Fibroblast of skin of scalp (primary cell): ENCODE measurements at places on chromosomes 7 and 10.

GRCh38 chr7:16028103-16028502, 341.6 kb upstream of the MEOX2 start:
- peak; percentile 75 for DNase-seq

- DNase-seq, result peak; percentile 55
These were observed 505 bp downstream of the HNRNPA2B1 start for GRCh38 chr7:26200038-26200443.

DNA sequence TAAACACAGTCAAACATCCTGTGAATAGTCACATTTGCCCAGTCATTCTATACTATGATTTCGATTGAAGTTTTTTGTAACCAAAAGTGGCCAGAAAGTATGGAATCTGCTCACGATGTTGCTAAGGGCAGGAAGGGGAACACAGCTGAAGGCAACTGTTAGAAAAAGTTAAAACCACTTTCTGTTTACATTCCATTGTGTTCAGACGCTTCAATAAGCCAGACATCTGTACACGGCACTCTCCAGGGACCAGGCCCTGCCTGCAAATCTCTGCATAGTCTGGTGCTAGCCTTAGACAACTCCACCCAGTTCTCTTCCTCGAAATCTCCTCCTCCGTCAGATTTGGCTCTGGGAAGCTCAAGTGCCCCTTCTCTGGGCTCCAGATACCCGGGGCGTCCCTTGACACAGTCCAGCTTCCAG, 17.1 kb upstream of the TMEM120A start:
- peak; percentile 82 for DNase-seq

GRCh38 chr10:130543794-130544193, 407.6 kb downstream of the GLRX3 start:
- DNase-seq, result no peak

- peak; percentile 14 for DNase-seq
These were observed 140.9 kb downstream of the BTAF1 start for GRCh38 chr10:92064506-92064905.

DNA sequence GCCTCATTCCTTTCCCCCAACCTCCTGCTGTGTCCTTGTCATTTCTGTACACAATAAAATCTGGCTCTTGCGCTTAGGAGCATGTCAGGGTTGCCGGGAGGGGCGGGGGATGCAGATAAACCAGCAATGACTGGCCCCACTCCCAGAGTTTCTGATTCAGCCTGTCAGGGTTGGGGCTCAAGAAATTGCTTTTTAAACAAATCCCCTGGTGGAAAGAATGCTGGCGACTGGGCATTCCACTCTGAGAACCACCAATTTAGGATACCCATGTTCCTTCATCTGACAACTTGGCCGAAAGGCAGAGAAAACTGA, 376.4 kb downstream of the TCERG1L start:
- DNase-seq, result peak; percentile 50

GRCh38 chr7:57821438-57822382, 371.7 kb downstream of the ZNF716 start:
- DNase-seq, result no peak

- DNase-seq, result peak; percentile 13
These were observed 1016.4 kb upstream of the SORCS1 start for GRCh38 chr10:108180878-108181277.

GRCh38 chr7:114589436-114589835, 174.8 kb downstream of the FOXP2 start:
- no peak for DNase-seq

DNA sequence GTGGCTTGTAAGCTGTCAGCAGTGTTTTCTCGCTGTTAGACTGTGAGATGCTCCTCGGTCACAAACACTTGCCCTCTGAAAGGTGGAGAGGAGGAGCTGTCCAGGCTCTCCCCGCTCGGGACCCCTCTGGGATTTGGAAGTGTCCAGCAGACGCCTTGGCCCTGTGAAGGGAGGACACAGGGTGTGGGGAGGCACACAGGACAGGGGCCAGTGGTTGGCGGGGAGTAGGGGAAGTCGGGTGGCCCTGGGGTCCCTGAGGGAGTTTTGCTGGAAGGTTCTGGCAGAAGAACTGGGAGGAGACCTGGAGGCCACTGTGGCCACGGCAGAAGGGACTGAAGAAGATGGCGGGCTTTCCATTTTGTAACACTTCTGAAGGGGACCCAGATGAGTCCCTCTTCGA, 47.2 kb upstream of the DPYSL4 start:
- DNase-seq, result no peak

- DNase-seq, result no peak
These were observed 232.4 kb downstream of the ELMO1 start for GRCh38 chr7:37216156-37216852.

DNA sequence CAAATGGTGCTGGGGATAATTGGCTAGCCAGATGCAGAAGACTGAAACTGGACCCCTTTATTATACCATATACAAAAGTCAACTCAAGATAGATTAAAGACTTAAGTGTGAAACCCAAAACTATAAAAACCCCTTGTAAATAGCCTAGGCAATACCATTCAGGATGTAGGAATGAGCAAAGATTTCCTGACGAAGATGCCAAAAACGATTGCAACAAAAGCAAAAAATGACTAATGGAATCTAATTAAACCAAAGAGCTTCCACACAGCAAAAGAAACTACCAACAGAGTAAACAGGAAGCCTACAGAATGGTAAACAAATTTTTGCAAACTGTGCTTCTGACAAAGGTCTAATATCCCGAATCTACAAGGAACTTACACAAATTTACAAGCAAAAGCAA, 30.9 kb upstream of the PLXDC2 start:
- DNase-seq, result no peak

DNA sequence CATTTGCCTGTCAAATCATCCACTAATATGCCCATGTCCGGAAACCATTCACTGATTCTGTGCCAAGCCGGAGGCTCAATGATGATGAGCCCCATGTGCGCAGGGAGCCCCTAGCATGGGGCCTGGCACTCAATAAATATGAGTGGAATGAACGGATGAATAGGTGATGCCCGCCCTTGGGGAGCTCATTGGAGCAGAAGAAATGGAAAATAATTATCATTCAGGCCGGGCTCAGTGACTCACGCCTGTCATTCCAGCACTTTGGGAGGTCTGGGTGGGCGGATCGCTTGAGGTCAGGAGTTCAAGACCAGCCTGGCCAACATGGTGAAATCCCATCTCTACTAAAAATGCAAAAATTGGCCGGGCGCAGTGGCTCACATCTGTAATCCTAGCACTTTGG, 11.0 kb downstream of the RHBDD2 start:
- DNase-seq, result peak; percentile 57

GRCh38 chr7:29236071-29236580, 41.6 kb downstream of the CHN2 start:
- no peak for DNase-seq

DNA sequence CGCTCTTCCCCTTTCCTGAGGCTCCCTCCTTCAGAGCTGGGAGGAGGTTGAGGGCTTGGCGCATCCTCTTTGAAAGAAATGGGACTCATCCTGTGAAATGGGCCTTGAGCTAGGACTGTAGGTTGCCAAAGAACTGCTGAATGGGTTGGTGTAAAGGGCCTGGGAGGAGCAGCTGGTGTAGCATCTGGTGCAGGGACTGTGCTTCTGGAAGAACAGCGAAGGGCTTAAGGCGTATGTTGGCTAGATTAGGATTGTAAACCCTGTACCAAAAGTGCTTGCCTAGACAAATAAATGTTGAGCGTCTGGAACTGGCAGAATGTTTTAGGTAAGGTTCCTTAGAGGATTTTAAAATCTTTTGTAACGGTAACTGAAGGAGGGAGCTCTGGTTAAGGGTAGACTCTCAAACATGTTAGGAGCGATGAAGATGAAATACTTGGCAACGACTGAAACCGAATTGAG, 563 bp downstream of the STAM start:
- no peak for DNase-seq

- no peak for DNase-seq
These were observed 58.2 kb upstream of the DGKB start for GRCh38 chr7:14960721-14961120.

- DNase-seq, result peak; percentile 93
These were observed 8.4 kb downstream of the ETV1 start for GRCh38 chr7:13981070-13981469.

- DNase-seq, result no peak
These were observed 64.8 kb downstream of the ABLIM1 start for GRCh38 chr10:114593240-114593792.

GRCh38 chr7:104980440-104980839, 33.6 kb upstream of the KMT2E start:
- no peak for DNase-seq

- peak; percentile 99 for DNase-seq
These were observed 8.5 kb upstream of the METTL27 start for GRCh38 chr7:73850781-73851207.

DNA sequence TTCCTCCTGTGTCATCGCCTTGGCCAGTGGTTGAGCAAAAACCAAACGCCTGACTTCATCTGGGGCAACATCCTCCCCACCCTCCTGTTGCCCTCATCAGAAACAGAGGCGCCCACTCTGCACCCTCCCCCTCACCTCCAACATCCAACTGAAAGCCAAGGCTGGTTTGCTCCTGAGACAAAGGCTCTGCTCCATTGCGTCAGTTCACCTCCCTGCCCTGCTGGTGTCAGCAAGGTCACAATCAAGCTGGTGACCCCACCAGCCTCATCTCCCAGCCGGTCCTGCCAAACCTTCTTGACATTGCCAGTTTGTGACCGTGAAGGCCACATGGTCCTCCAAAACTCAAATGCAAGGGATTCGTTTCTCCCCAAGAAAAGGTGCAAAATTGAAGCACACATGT, 131.7 kb upstream of the ADAM12 start:
- DNase-seq, result no peak

DNA sequence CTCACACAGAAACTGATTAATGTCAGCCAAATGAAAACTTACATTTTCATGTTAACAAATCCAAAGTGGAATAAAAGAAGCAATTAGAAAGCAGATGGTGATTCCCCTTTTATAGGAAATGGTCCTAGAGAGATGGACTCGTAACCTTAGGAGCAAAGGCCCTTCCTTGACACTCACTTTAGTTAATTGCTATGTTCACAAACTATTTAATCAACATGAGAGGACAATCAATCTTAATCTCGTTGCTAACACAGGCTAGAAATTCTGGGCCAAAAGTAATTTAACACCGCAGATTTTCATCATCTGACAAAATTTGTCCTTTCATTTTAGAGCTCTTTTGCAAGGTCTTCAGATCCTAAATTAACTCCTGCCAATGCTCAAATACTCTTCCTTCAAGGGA, 64.0 kb upstream of the DNAJB12 start:
- DNase-seq, result no peak

DNA sequence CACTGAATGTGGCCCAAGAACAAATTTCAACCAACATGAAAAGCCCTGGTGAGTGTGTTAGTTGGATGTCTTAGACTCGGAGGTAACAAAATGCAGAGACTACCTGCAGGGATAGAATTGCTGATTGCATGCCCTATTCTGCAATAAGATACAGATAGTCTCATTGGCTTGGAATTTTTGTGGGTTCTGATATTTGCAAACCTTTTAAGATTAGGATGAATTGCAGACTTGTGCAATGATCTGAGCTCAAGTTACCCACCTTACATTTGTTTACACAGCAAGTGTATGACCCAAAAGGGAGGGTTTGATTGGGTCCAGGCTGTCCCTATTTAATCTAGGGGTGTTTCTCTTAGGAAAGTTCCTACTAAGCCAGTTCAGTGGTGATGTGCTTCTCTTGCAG, 45.4 kb downstream of the GPR37 start:
- no peak for DNase-seq

- no peak for DNase-seq
These were observed 11.3 kb downstream of the OIT3 start for GRCh38 chr10:72904806-72905205.

DNA sequence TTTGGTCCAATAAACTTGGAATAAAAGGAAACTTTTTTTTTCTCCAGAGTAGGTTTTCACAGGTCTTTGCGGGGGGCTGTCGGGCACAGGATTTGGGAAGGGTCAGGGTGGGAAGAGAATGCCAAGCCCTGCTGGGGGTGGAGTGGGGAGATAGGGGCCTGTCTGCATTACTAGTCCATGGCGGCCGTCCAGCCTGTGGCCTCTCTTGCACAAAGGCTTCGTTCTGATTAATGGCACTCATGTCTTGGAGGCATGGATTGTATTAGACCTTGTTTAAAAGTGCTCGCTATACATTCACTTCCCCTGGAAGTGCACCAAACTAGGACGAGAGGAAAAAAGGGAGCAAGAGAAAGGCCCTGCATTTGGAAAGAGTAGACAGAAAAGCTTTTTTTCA, 37.2 kb downstream of the LRMDA start:
- DNase-seq, result no peak

DNA sequence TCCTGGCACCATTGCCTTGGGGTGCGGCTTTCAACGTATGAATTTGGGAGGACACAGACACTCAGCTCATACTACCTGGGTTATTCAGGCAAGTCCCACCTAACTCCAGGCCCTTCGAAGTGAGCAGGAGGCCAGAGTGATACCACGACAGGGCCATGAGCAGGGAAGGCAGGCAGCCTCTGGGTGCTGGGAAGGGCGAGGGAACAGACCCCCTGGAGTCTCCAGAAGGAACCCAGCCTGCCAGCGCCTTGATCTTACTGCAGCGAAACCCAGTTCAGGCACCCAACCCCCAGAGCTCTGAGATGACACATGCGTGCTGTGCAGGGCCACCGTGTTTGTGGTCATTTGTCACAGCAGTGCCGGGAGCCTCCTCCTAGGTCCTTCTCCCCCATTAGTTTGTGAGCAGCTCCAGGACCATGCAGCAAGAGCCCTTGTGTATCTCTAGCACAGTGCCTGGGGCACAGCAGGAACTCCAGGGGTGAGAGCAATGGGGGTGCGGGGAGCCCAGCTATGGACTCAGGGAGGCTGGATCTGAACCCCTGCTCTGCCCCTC, 7.7 kb upstream of the INSIG1 start:
- DNase-seq, result no peak

DNA sequence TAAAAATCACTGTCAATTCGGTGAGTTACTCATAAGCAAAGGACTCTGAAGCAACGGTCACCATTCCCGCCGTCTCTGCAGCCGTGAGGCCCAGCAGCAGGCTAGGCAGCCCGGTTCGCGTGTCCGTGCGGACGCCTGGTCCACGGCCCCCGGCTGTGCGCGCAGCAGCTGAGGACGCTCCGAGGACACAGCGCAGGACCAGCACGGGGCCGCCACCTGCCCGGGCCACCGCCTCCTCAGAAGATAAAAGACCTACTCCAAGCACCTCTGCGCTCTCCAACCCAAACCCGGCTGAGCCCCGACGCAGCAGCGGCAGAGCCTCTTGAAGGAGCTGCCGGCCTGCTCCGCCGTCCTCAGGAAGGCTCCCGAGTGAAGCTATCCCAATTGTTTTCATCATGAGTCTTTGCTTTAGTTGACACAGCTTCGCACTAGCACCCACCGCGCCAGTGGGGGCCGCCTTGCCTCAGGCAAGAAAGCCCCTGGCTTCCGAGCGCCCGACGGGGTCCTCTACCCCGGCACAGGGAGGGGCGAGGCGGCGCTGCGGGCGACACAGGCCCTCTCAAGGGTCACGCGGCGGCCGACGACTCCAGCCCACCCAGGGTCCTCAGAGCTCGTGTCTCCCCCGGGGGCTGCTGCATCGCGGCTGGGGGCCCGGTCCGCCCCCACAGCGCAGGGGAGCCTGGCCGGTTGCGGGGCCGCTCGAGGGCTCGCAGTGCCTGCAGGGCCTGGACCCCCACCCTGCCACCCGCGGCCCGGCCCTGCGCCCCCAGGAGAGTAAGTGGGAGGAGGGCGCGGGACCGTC, 16.9 kb upstream of the GPR146 start:
- DNase-seq, result no peak

GRCh38 chr7:131250331-131250730, 77.3 kb upstream of the MKLN1 start:
- DNase-seq, result no peak
